ENCODE measurements at places on chromosomes 11 and 22. TPM values are rescaled to one million over a fixed set of nuclear protein-coding genes. Genes with fewer than 3 reads are reported as not detected.

The TBX1 gene
- not detected for total RNA-seq

The TMA7B gene
- total RNA-seq: not detected

DNA sequence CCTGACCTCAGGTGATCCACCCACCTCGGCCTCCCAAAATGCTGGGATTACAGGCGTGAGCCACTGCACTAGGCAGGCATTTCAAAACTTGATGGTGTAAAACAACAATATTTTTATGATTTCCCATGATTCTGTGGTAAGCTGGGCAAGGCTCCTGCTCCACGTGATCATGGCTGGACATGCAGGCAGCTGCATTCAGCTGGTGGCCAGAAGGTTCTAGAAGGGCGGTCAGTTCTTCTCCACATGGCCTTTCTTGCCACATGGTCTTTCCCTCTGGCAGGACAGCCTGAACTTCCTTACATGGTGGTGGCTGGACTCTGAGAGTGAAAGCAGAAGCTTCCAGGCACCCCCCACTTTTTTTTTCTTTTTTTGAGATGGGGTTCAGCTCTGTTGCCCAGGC is 9.9 kb upstream of the RASD2 start:
- DNase-seq: no peak

- no peak for DNase-seq
These were observed 20.7 kb downstream of the SLN start for GRCh38 chr11:107691000-107691750.

- DNase-seq: no peak
These were observed 8.1 kb downstream of the EHD1 start for GRCh38 chr11:64870176-64870892.

DNA sequence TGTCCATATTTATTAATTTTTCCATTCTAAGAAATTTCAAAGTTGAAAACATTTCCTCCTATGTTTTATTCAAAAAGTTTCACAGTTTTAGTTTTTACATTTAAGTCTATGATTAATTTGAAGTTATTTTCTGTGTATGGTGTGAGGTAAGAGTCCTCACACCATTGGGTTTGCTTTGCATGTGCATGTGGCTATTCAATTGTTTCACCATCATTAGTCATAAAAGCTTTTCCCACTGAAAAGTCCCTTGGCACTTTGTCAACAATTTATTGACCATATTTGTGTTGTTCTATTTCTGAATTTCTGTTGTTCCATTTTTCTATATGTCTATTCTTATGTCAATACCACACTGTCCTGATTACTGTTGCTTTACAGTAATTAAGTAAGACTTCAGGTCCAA is 186.5 kb downstream of the KIF18A start:
- no peak for DNase-seq

DNA sequence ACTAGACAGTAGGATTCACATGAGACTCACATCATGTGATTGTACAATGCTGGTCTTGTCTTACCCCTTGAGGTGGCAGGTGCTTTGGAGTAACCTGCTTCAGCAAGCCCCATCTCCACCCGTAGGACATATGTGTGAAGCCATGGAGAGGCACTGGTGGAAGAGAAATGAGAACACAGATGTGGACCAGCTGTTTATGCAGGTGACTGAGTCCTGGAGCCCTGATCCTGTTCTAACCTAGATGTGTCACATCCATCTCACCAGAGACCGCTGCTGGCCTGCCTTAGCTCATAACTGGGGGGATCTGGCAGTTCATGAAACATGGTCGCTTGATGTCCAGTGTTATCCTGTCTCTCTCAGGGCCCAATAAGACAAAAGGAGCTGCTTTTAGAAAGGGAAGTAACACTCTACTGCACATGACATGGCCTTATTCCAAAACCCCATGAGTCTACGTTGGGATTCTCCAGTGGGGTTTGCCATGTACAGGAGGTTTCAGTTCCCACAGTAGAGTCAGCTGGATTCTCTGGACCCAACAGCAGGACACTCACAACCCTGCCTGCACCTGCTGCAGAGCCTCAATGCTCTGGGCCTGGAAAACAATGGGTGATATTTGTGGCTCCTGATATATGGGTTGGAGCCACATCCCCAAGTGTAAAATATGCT is 62.0 kb downstream of the GGTLC2 start:
- no peak for DNase-seq

GRCh38 chr11:101091781-101092180 is 37.8 kb downstream of the PGR start:
- DNase-seq: no peak

DNA sequence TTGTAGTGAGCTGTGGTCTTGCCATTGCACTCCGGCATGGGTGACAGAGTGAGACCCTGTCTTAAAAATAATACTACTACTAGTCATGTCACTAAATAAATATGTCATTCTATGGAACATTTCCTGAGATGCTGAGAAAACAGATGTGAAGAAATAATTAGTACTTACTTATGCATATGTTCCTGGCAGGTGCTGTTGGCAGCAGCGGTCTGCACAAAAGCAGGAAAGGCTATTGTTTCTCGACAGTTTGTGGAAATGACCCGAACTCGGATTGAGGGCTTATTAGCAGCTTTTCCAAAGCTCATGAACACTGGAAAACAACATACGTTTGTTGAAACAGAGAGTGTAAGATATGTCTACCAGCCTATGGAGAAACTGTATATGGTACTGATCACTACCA is 8.8 kb downstream of the ARCN1 start:
- DNase-seq: no peak

- no peak for DNase-seq
These were observed 179.2 kb upstream of the ARHGAP20 start for GRCh38 chr11:110891411-110891810.

DNA sequence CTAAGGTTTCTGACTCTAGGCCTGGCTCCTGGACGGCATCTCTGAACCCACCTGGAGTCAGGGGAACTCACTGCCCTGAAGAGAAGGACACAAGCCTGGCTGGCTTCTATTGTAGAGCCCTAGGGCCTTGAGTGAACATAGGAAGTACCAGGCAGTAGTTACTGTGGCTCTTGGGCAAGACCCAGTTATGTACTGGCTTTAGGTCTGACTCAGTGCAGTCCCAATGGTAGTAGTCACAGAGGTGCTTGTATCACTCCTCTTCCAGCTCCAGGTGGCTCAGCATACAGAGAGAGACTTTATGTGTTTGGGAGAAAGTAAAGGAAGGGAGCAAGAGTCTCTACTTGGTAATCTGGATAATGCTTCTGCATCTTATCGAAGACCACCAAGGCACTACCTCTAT is 13.9 kb upstream of the PAK1 start:
- no peak for DNase-seq

- no peak for DNase-seq
These were observed 24.1 kb upstream of the SCN2B start for GRCh38 chr11:118200497-118200896.

- no peak for DNase-seq
These were observed 36.3 kb upstream of the POLA2 start for GRCh38 chr11:65225279-65226102.

- no peak for DNase-seq
These were observed 25.4 kb upstream of the ARHGAP20 start for GRCh38 chr11:110737593-110737992.
